Mucosa of gallbladder (tissue), 1 donor: ENCODE measurements at places on chromosomes 3 and 15.
A peak's percentile ranks its signal among the peaks of the same experiment; 100 is the strongest.

- no peak for DNase-seq
Observed at GRCh38 chr3:13878281-13879101, 1.4 kb downstream of the WNT7A start.

GRCh38 chr15:75891895-75892294, 11.8 kb upstream of the FBXO22 start:
- no peak for DNase-seq

GRCh38 chr15:76974456-76975036, 20.4 kb upstream of the PSTPIP1 start:
- DNase-seq, result no peak

DNA sequence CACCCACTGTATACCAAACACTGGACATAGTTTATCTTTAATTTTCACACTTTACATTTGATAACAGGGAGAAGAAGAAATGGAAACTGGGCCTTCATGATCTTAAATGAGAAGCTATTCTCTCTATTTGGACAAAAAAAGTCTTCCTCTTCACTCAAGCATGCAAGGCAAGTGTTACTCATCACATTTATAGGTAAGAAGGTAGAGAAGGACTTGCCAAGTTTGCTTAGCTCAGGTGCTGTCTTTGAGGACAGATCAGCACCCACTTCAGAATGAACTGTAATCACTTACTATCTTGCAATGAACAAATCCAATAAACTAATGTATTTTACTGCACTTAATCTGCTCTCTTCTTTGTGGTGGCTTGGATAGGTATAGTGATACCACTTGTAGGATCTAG, 1.1 kb upstream of the MYH15 start:
- no peak for DNase-seq

GRCh38 chr15:45126535-45127158, 3.0 kb downstream of the DUOXA1 start:
- DNase-seq, result no peak

DNA sequence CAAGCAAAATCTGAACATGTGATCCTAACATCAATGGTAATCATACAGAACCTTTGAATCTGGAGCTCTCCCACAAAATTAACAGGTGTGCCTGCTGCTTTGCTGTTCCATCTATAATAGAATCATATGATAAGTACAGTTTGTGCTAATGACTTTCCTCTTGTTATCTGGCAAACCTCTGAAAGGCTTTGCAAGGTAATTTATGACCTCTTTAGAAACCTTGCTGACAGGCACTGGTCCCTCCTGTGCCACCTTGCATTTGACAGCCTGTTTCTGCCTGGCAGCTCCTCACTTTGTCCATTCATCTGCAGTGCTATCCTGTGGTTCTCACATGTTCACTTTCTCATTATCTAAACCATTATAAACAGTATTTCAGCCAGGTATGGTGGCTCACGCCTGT, 10.2 kb upstream of the HTR3C start:
- no peak for DNase-seq

DNA sequence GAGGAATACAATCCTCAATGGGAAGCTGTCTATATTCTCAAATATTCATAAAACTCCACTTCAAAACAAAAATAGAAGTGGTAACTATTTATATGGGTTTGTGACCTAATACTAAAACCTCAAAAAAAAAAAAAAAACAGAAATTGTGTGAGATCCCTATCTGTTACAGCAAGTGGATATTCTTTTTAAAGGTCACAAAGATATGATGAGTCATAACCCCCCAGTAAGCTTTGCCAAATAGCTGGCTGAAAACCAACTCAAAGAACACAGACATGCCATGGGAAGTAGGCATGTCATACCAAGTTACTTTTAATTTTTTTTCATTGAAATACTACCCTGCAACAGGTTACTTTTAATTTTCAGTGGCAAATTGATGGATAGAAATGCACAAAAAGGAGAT, 62.5 kb downstream of the CBLB start:
- DNase-seq, result no peak

GRCh38 chr3:134651347-134652041, 672 bp upstream of the KY start:
- peak; percentile 14 for DNase-seq
